T-helper 9 cell (primary cell): ENCODE measurements at places on chromosomes 2 and 18.

DNA sequence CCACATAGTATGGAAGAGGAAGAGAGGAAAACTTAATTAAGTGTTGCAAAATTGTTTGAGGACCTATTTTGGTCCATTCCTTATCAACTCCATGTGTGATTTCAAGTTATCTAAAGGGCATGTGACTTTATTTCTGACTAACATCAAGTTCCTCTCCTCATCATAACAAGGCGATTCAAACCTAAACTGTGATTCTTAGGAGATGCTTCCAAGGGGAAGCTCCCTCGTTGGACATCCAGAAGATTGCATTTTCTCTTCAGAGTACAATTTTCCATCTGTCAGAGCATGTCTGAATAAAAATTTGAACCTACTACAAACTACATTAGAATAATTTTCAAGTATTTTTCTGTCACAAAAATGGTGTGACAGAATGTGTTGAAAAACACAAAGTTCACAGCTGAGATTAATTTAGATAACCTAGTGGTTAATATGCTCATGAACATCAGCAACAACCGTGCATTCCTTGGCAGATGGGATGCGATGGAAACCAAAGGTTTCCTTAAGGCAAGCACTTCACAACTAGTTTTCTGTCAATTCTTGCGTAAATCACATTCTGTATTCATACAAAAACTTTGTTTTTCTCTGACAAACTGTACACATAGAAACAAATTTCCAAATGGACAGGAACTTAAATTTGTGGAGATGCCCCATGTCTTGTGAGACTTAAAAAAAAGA lies 4.2 kb downstream of the SFT2D3 start:
- no peak for DNase-seq

DNA sequence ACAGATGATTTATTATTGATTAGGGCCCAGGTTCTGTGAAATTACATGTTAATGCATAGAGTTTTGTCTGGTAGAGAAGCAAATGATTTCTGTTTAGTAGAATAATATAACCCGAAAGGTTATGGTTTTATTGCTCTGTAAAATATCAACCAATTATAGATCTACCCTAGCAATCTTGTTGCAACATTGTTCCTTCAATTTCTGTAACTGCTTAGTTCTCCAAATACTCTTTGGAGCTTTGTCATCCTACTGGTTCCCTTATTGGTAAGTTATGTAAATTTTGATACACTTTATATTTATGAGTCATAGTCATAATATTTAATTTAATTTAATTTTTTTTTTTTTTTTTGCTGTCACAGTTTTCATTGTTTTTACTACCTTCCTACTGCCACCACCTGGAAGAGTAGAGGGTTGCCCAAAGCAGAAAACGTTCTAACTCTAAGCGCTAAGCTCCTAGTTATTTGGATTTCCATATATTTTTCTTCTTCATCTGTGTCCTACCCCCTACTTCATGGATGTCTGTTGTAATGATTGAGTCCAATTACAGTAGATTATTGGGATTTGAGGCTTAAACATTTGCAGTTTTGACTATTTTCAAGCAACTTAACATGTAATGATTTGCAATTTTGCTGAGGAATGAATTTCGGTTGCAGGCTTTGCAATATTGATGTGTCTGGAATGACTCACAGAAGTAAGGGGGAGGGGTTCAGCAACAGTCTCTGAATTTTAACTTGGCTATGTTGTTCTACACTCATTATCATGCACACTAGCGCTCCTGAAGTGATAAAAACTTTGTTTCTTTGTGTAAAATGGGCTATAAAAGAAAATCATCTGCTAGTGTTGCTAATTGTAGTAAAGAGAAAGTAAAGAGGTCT lies 51.1 kb downstream of the NABP1 start:
- no peak for DNase-seq

DNA sequence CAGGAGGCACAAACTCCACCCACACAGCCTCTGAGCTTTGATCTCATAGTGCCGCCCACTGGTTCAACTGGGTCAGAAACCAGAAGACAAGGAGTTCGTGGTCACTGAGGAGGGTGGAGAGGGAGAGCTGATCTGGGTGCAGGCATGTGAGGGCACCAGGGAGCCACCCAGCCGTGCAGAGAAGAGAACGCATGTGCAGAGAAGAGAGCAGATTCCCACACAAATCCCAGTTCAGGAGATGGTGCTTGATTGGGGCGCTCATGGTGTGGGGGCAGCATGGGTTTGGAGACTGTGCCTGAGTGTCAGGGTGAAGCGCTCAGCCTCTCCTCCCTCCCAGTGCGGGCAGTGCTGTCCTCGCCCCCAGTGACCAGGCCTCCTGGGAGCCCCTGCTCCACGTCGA lies 375.2 kb upstream of the MYT1L start:
- no peak for DNase-seq

DNA sequence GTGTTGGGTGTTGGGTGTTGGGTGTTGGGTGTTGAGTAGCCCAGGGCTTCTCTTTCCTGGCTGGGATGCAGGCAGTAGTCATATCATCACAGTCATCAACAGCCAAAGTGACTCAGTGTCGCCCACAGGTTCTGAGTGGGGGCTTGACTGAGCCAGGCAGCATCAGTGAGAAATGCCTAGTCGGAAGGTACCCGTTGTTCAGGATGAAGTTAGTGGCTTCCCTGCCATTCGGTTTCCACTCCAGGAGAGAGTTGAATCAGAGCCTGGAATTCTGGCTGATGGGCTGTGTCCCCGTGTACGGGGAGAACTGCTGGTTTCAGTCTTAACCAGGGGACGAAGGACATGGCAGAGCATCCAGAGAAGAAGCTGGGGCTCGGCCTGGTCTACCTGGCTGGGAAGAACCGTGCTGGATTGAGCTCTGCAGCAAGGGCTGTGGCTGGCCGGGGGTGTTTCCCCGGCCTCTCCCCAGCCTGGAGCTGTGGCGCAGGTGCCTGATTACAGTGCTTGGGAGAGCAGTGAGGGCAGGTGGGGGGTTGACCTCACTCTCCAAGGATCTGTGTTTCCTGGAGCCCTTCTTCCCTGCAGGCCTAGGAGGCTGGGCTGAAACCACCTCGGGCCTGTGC lies 49.4 kb downstream of the AGAP1 start:
- DNase-seq: no peak

- DNase-seq: no peak
Observed at GRCh38 chr2:6945087-6945813, 28.0 kb downstream of the RNF144A start.

DNA sequence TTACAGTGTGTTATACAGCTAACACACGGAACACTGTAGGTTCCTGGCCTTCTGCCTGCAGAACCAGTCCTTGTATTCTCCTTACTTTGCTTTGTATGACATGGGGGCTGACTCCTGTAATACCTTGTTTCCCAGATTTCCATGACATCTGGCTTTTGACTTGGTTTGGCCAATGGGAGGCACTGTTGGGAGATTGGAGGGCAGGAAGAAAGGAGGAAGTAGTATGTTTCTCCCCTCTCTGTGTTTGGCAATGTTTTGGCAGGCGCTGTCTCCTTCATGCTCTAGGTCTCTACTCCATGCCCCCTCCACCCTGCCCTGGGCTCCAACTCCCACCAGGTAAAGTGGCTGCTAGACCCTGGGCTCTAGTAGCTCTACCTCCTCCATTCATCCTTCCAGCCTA lies 331.1 kb upstream of the SLC14A2 start:
- DNase-seq: no peak

GRCh38 chr18:9559253-9559652 lies 55.1 kb downstream of the PPP4R1 start:
- DNase-seq: no peak

DNA sequence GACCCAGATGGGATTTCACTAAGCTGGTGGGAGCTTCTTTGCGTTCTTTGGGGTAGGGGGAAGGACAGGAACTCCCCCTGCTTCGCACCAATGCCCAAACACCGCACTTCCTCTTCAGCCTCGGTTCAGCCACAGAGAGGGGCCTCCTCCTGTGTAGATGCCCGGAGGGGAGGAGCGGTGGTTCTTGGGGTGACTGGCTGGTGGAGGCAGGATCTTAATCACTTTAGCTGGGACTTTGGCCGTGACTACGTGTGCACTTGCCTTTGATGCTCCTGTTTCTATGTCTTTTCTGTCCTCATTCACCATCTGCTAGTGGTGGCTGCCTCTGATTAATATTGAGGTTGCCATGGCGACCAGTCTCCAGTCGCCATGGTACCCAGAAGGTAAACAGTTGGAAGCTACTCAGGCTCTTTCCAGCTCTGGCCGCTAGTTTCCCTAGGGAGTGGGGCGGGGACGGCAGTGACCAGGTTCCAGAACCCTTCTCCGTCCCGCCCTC lies 1.9 kb downstream of the CNGA3 start:
- no peak for DNase-seq

GRCh38 chr2:207901401-207901800 lies 123.9 kb downstream of the PLEKHM3 start:
- DNase-seq: no peak

- no peak for DNase-seq
Observed at GRCh38 chr2:30324245-30324908, 93.0 kb downstream of the LBH start.

- no peak for DNase-seq
Observed at GRCh38 chr2:212863185-212863588, 288.2 kb downstream of the IKZF2 start.

- no peak for DNase-seq
Observed at GRCh38 chr2:486371-486770, 190.8 kb downstream of the TMEM18 start.
